ENCODE measurements at places on chromosomes 12 and 14.
A peak's percentile ranks its signal among the peaks of the same experiment; 100 is the strongest.

- no peak for DNase-seq
Observed at GRCh38 chr12:20390846-20391245, 22.5 kb downstream of the PDE3A start.

DNA sequence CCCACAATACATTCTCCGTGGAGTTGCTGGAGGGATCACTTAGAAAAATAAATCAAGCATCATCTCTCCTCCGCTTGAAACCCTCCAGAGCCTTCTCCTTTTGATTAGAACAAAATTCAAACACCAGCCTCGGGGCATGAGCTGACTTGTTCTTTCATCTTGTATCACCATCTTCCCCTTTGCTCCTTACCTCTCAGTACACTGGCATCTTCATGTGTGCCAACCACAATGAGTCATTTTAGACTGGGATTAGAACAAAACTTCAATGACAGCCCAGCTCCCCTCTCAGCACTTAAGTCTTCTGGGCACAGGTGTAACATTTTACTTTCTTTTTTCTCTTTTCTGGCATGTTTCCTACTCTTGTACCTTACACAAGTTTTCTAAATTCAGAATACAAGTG, 1159.2 kb upstream of the TMEM132C start:
- DNase-seq: no peak

- DNase-seq: peak; percentile 42
Observed at GRCh38 chr14:104393898-104394381, 185.6 kb upstream of the C14orf180 start.

GRCh38 chr12:106118-106591, 39.6 kb downstream of the IQSEC3 start:
- DNase-seq: peak; percentile 14

GRCh38 chr14:57227083-57227482, 41.6 kb downstream of the EXOC5 start:
- DNase-seq: no peak

- DNase-seq: no peak
Observed at GRCh38 chr12:116121453-116121871, 156.0 kb downstream of the MED13L start.

- no peak for DNase-seq
Observed at GRCh38 chr14:73610687-73611086, 1.6 kb upstream of the ACOT6 start.

GRCh38 chr12:40248585-40249297, 23.9 kb downstream of the LRRK2 start:
- no peak for DNase-seq

GRCh38 chr12:66903782-66904396, 225.0 kb upstream of the GRIP1 start:
- DNase-seq: no peak

DNA sequence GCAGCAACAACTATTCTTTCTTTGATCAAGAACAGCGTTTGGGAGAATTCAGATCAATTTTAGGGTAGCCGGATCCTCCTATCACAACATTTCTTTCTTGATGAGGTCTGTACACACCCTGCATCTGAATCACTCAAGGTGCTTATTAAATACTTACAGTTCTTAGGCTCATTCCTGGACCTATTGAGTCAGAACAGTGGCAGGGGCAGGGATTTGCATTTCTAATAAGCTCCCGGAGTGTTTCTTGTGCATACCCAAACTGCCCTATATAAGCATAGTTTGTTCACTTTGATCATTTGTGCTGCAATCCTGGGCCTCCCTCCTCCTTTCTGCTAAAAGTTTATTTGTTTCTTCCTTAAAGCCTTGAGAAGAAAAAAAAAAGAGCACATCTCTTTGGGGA, 80.5 kb upstream of the RPH3A start:
- no peak for DNase-seq

GRCh38 chr14:21032326-21033132, 2.1 kb downstream of the RNASE13 start:
- DNase-seq: no peak

GRCh38 chr12:95322326-95322725, 104.7 kb downstream of the VEZT start:
- no peak for DNase-seq

DNA sequence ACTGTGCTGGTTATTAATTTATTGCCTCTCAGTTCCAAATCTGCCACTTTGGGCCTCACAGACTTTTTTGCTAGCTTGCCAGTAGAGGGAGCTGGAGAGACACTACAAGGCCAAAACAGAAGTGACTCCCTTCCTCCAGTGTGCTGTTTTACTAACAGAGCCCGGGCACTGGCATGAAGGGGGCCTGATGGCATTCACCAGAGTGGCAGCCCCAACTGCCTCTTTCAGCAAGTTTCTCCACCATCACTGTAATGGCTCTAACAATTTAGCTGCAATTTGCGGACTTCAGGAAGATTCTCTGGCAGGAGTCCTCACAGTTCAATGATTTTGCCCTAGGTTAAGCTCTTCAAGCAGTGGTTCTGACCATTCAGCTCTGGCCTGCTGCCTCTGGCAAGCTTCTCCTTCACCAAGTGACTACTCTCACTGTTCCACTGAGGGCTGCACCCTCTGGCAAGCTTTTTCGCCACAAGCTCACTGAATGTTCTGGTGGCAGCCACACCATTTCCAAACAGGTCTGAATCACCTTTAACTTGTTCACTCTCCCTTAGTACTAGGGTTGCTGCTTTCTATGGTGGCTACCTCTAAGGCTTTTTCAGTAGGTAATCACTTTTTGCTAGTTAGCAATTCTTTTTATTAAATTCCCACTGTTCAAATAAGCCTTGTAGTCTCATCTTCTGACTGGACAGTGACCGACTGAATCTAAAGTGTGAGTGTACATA, 104.9 kb downstream of the ZC3H14 start:
- peak; percentile 77 for DNase-seq

Data from CD4-positive, CD25-positive, alpha-beta regulatory T cell (primary cell).